Karpas-422 (cell line): ENCODE measurements at places on chromosomes 11 and 22. TPM values are rescaled to one million over a fixed set of nuclear protein-coding genes. Genes with fewer than 3 reads are reported as not detected.

The TESMIN gene
- total RNA-seq = 0.36 TPM in 1 of 2 replicates, not detected in the other

The SGSM1 gene
- not detected in 2 replicates for total RNA-seq

The PICALM gene
- 231 and 566 TPM in 2 replicates for total RNA-seq

The WNT7B gene
- not detected in 2 replicates for total RNA-seq

The RIBC2 gene
- total RNA-seq = not detected in 2 replicates
